ENCODE measurements at places on chromosomes 3 and 15.

DNA sequence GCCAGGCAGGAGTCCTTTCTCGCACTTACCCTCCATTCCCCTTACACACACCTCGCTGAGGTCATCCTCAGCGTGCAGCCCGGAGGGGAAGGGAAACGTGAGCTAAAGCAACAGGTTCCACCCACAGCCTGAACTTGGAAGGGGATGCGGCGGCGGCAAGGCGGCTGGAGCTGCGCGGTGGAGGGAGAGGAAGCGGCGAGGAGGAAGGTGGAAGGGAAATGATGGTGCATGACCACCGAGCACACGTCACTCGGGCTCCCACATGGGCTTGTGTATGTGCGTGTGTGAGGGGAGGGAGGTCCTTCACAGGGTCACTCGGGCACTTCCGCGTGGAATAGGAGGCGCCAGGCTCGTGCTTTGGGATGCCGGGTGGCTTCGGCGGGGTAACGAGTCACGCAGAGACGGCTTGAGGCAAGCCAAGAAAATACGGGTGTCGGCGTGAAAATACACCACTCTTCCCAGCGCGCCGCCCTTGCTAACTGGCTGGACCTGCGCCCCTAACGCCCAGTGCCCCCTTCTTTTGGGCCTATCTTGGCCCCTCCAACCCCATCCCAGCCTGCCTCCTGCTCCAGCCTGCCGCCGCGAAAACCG lies 225.5 kb upstream of the IL12A start:
- DNase-seq, result peak; percentile 58

DNA sequence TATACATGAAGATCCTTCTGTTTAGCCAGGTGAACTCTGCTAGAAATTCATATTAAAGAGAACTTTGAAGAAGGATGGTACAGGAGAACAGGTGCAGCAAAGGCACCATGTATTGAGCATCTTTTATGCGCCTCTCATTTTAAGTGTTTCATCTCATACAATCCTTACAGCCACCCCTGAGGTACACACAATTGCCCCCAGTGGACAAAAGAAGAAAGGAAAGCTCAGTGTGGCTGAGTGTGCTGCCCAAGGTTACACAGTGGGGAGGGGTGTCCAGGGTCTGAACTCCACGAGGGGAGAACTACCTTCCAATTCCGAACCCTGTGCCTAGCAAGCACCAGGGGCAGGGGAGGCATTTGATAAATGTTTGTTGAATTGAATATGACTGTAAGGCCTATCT lies 98.6 kb downstream of the MECOM start:
- DNase-seq, result peak; percentile 29

- no peak for DNase-seq
Observed at GRCh38 chr15:66356077-66356358, 467 bp downstream of the TIPIN start.

- DNase-seq, result no peak
Observed at GRCh38 chr3:15646851-15647511, 45.4 kb downstream of the BTD start.

- peak; percentile 97 for DNase-seq
Observed at GRCh38 chr3:38649500-38650247, at the start of gene SCN5A. SCN5A (minus strand) TSS chr3:38649687; CDS start chr3:38633307, 16,380 bp downstream.

GRCh38 chr15:39199076-39199475 lies 381.8 kb upstream of the THBS1 start:
- no peak for DNase-seq

GRCh38 chr15:90174140-90174875 lies 26.8 kb upstream of the SEMA4B start:
- DNase-seq, result no peak

- no peak for DNase-seq
Observed at GRCh38 chr3:72448375-72448823, 399.8 kb downstream of the SHQ1 start.

GRCh38 chr15:93491291-93491690 lies 402.3 kb upstream of the RGMA start:
- no peak for DNase-seq

DNA sequence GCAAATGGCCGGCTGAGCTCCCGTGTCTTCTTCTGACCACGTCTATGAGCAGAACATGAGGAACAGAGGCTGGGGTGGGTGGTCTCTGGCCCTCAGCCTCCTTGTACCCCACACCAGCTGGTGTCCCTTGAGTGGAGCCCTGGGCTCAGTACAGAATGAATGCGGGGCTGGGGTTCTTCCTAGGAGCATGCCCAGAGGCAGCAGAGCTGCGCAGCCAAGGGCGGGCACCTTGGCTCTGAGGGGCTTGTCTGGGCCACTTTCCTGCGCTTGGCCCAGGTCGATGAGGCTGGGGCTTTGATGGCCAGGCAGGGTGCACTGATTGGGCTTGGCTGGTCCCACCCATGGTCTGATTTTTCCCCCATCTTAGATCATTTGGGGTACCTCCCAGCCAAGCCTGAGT lies 6.4 kb downstream of the SCN5A start:
- no peak for DNase-seq

- no peak for DNase-seq
Observed at GRCh38 chr3:102714567-102714966, 279.8 kb downstream of the ZPLD1 start.

DNA sequence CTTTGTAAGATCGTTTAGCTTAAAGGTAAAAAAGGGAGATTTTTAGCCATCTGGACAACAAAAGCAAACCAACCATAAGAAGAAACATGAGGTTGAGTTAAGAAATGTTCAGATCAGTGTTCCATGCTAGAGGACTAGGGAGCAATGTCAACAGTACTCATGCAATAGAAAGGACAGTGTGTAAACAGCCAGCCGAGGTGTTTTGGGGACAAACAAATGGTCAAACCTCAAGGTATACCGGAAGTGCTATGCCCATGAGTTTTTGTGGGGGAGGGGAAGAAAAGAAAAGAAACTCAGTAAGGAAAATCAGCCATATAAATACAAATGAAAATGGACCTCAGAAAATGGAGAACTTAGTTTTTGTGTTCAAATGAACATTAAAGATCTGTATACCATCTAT lies 289.5 kb upstream of the GRM7 start:
- no peak for DNase-seq

DNA sequence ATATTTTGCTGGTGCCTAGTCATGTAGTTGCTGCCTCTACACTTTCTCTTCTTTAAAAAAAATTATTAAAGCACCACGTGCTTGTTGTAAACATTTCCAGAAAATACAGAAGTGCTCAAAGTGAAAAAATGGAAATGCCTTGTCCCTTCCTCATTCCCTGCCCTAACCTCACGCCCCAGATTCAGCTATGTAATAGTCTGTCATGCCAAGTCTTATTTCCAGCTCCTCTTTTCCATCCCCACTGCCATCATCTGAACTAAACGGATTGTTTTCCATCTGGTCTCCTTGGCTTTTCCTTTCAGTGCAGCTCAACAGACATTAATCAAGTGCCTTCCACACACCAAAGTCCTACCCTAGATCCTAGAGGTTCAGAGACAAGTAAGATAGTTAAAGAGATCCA lies 15.5 kb downstream of the ZNF774 start:
- DNase-seq, result no peak

DNA sequence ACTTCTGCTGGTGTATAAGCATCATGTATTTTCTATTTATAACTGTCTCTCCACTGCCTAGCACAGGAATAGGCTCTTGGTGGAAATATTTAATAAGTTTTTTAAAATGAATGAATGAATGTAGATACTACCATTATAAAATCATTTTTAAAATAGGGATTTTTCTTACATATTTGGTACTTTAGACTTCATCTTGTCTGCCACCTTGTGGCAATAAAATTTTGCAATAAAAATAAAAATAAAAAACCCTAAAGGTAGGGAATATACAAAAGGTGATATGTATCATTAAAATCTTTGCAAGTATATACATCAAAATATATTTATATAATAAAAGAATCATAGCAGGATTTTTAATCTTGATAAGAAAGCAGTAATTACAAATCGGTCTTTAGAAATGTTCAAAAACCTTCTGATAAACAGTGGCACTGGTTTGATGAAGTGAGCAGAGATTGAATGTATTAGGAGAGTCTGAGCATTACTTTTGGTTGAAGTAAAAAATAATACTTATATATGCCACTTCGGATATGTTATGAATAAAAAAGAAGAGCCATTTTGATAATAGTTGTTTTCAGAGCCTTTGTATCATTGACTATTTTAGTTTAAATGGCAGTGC lies 95.2 kb downstream of the SPATA16 start:
- no peak for DNase-seq

All from iPS-NIHi11 (cell line).